GM18507 (cell line): ENCODE measurements at places on chromosomes 11 and 22.

DNA sequence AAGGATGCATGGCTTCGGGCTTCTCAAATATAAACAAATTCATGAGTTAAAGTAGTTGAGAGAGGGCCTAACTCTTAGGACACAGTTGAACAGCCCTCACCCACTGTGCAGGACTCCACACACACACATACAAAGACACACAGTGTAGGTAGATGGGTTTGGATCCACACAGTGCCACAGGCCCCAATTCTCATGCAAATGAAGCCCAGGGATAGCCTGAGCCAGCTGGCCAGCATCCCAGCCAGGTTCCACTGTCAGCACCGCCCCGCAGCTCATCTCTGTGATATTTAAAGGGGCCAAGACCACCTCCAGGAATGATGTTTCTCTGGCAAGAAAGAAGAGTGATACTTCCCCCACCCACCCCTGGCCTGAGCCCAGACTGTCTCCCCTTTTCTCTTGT lies 11.7 kb downstream of the SLC35C1 start:
- no peak for DNase-seq

DNA sequence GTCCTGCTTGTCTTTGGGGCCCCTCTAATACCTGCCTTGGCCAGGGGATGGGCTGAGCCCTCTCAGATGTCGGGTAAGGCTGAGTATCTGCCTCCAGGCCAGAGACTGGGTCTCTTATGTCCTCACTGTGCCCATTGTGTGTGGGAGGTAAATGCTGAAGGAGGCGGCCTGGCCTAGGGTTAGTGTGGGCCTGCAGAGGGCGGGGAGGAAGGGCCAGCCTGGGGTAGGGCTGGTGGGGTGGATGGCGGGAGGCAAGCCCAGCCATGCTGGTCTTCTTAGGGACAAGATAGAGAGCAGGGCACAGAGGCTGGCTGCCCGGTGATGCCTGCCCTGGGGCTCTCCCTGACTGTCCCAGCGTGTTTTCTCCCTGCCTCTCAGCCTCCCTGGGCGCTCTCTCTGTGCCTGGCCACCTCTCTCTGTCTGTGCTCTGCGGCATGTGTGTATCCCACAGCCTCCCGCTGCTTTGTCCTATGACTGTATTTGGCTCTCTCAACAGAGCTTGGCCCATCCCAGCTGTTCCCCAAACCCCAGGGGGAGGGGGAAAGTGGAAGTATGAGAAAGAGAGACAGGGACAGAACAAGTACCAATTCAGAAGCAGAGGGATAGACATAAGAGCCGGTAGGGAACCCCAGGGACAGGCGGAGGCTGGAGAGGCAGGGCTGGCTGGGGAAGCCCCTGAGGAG lies 57.0 kb downstream of the PDE2A start:
- DNase-seq = no peak

DNA sequence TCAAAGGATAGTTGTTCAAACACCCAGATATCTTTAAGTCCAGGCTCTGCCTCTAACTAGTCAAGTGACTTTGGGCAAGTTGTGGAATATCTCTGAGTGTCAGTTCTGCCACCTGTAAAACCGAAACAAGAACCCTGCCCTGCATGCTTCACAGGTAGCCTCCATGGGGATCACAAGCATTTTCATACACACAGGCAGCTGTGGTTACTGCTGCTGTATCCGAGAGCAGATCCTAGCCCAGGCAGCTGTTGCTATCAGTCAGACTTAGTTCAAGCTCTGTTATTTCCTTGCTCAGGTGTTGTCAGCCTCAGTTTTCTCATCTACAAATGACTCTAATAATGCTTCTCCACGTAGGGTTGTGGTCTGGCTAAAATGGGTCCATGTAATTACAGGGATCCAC lies 6.5 kb upstream of the RASD2 start:
- DNase-seq = no peak

DNA sequence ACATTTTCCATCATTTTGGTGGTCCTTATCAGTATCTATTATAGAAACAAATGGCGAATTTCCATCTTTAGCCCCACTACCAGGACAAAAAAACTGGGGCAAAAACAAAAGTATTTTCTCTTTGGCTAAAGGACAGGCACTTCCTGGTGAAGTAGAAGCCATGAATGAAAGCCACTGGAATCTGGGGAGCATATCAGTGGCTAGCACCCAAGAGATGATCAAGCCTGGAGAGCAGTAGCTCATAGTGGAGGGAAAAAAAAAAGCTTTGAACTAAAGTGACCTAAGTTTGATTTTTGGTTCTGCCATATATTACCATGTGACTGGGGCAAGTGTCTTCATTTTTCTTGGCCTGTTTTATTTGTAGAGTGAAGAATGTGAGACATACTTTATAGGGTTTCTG lies 272.3 kb downstream of the GUCY1A2 start:
- no peak for DNase-seq

DNA sequence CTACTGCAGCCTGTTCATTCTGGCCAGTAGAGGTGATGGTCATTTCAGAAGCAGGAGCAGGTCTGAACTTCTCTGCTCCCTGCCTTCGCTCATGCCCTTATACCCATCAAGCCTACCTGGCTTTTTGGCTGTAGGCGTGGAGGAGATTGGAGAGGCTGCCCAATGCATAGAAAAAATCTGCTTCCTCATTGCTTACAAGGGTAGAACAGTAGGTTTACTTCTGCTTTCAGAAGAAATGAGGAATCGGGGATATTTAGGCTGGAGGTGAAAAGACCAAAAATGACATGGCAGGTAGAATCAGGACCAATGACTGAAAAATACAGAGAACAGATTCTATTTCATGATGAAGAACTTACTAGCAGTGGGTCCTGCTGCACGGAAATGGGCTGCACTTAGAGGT lies 72.9 kb upstream of the YWHAH start:
- no peak for DNase-seq

DNA sequence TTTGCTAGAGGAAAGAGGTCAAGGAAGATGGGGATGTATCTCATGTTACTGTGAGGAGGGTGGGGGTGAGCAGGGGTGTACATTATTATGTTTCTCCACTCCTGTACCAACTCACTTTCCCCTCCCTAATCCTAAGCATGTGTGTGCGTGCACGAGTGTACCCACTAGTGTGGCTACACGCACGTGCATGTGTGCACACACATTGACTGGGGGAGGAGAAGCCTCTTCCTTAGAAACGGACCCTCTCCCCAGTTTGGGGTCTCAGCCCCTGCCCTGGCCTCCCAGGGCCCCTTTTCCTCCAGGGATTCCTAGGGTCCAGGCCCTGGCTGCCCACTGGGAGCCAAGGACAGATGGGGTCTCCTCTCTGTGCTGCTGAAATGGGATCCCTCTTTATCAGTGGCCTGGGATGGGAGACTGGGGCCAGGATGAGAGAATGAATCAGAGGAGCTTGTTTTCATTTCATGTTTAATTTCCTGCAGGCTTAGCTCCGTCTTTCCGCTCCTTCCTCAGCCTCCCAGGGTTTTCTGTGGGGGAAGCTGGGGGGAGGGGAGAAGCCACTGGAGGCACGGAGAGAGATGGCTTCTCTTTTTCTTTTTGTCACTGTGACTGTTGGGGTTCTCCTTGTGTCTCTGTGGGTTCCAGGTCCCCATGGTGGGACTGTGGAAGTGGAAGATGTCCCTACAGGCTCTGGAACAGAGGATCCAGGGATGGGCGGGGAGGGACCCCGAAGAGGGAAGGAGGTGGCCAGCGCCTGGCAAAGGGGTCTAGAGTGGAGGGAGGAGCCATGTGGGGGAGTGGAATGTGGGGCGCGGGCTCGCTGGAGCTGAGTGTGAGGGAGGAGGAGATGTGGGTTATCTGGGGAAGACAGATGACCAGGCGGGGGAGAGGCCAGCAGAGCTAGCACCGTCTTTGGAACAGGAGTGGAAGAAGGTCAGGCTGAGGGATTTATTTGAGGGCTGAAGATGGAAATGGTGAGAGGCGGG lies 40.3 kb downstream of the ALX4 start:
- DNase-seq = no peak

DNA sequence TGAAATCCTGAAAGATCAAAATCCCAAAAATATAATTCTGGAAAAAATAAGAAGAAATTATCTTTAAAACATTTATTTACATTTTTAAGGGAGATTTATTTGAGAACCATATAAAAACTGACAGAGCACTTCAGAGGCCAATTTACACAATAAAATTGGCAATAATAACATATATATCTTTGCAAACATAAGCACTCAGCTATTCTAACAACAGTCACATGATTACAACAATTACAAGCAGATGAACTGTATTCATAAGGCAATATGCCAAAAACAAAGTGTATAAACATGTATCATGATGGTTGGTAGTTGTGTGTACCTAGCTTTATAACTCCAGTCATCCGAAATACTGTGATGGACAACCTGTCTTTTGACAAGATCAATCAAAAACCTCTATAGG lies 17.7 kb upstream of the RASSF10 start:
- DNase-seq = no peak
